Stimulated activated CD8-positive, alpha-beta memory T cell treated with anti-CD3 and anti-CD28 coated beads, Interleukin-4, amount 100 ng/mL, for 4 hours (primary cell): ENCODE measurements at places on chromosomes 4 and X.

- no peak for DNase-seq
Observed at GRCh38 chr4:26204911-26205370, 115.9 kb upstream of the RBPJ start.

DNA sequence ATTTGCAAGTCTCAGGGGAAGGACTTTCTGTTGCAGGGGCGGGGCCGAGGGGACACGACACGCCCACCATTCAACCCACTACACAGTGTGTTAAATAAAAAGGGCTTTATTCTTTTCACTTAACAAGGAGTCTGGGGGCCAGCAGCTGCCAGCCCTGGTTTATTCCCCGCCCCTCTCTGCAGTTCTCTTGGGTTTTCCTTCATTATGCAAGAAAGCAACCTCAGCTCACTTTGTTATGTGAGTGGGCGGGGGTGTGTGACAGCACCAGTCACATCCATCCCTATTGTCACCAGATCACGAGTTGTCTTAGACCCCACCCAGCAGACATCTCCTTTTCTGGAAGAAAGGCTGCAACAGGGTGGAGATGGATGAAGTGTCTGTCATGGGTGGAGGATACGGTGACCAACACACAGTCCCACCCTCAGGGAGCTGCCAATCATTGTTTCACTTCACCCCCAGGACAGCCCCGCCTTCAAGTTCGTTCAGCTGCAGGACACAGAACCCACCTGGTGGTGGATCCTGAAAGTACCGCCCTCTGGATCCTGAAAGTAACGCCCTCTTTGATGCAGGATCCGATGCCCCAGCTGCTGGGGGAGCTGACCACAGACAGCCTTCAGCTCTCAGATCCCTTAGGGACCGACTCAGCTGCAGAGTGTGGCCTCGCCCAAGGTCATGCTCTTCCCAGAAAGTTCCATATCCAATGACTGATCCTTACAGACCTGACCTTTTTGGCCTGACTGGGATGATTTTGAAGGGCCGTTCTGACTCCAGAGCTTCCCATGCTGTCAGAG, 79.6 kb downstream of the SMIM20 start:
- no peak for DNase-seq

- DNase-seq, result no peak
Observed at GRCh38 chr4:61545902-61546480, 345.9 kb downstream of the ADGRL3 start.

DNA sequence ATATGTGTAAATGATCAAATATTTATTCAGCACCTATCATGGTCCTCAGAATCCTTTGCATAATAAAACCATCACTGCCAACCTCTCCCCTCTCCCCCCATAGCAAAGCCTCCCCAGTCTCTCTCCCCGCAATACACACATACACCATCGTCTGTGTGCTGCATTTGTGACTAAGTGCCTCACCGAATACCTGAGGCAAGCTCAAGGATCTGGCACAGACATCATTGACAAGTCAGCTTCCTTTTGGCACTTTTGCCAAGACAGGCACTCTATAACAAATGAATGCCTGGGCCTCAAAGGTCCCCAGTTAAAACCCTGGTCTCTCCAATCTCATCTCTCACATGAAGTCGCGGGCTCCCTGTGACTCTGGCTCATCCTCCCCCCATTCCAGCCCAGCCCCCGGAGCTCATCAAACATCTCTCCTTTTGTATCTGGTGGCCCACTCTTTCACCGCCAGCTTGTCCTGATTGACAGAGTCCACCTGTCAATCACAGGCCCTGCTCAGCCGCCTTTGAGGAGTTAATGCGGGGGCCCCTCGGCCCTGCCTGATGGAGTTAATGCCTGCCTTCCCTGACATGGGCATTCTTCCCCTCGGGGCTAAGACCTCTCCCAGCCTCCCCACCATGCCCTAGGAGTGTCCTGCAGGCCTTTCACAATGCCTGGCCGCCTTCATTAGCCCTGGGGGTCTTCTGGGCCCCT, 135.8 kb upstream of the ATP6AP2 start:
- no peak for DNase-seq

DNA sequence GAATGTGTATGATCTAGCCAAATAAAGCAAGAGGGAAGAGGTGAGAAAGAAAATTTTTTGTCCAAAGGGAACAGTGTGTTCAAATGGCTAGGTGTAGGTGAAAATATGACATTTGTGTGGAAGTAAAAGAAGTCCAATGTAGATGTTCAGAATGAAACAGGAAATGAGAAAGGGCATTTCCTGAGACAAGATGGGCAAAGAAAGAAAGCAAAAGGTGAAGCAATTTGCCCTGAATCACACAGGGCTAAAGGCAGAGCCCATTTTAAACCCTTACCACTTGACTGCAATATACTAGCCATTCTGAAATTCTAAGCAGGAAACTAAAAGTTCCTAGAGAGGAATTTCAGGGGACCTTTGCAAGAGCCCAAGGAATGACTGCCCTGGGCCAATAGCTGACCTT, 36.0 kb downstream of the CLOCK start:
- no peak for DNase-seq

DNA sequence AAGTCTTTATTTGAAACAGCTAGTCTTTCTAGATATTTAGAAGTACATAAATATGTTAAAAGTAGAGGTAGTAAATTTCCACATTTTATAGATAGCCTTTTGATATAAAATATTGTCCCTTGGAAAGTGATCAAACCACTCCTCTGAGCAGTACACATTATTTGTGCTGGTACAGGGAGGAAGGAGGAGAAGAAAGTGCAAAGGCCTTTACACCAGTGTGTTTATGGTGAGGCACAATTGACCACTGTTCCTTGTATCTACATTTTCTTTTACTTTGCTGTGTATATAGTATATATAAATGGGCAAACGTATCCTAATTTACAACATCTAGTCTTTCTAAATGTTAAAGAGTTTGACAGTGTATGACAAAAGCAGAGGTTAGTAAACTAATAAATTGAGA, 39.9 kb downstream of the CXCL8 start:
- no peak for DNase-seq

DNA sequence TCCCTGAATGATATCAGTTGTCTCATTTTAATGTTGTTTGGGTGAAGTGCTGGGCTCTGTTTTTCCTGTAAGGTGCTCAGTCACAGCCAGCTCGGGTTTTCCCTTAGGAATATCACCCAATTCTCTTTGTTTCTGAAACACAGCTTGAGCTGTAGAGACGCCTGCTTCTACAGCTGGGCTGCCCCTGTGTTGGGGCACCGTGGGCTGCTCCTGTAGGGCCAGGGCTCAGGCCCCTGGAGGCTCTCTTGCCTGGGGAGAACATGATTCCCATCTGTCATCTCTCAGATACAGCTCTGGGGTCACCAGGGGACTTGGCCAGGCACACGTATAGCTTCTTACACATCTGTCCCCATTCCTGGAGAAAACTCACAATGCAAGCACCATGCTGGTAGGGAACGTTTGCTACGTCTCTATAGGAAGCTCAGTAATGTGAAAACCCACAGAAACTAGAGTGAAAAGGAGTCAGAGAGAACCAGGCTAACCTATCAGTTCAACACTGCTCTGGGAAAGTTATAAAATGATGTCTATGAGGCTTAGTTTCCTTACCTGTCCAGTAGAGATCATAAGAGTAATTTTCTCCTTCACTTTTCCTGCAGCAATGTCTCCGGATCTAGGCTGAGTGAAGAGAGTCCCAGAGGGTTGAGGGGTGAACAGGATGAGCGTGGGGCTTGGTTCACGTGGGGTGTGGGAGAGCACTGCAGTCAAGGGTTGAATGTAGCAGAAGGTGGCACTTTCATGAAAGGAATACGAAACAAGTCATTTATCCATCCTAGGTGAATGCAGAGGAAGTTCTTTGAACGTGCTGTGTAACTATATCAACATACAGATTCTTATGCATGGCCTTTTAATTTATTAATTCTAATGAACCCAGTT, 14.5 kb downstream of the FHDC1 start:
- no peak for DNase-seq

DNA sequence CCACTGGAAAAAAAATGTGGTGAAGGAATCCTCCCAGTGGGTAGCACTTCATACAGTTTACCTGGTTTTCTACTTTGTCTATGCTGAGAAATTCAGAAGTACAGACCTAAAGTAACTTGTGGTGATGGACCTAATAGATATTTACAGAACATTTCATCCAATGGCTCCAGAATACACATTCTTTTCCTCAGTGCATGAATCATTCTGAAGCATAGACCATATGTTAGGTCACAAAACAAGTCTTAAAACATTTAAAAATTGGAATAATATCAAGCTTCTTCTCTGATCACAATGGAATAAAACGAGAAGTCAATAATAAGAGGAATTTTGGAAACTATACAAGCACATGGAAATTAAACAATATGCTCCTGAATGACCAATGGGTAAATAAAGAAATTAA, 450.1 kb upstream of the INTU start:
- DNase-seq, result no peak

DNA sequence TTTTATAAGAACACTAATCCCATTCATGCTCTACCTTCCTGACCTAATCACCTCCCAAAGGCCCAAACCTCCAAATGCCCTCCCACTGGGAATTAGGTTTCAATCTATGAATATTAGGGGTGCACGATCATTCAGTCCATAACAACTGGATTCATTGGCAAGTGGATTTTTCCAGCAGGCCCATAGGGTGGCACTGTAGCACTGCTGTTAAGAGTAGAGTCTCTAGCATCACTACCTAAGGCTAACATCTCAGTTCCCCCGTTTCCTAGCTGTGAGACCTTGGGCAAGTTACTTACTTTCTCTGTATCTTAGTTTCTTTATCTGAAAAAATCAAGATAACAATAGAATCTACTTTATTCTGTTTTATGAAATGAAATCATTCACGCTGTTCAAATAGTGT, 315.8 kb downstream of the STIM2 start:
- no peak for DNase-seq

GRCh38 chrX:117038918-117039440, 576.2 kb upstream of the CT83 start:
- DNase-seq, result no peak

- no peak for DNase-seq
Observed at GRCh38 chrX:52585892-52586291, 68.8 kb downstream of the SSX7 start.

DNA sequence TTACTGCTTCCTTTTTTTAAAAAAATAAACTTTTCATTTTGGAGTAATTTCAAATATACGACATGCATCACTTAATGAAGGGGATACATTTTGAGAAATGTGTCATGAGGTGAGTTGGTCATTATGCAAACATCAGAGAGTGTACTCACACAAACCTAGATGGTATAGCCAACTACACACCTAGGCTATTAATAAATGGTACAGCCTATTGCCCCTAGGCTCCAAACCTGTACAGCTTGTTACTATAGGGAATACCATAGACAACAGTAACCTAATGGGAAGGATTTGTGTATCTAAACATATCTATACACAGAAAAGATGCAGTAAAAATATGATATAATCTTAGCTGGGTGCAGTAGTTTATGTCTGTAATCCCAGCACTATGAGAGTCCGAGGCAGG, 29.1 kb downstream of the SETD7 start:
- DNase-seq, result no peak

GRCh38 chr4:128635141-128635954, 174.2 kb upstream of the JADE1 start:
- DNase-seq, result no peak

DNA sequence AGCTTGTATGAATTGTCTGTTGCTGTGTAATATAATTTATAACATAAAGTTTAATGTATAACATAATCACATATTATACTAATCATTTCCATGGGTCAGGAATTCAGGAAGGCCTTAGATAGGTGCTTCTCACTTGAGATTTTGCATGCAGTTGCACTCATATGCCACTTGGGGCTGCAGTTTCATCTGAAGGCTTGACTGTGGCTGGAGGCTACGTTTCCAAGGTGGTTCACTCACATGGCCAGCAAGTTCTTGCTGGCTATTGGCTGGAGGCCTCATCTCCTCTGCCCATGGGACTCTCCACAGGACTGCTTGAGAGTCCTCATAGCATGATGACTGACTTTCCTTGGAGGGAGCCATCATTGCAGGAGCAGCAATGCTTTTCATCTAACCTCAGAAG, 53.4 kb upstream of the STX18 start:
- no peak for DNase-seq

DNA sequence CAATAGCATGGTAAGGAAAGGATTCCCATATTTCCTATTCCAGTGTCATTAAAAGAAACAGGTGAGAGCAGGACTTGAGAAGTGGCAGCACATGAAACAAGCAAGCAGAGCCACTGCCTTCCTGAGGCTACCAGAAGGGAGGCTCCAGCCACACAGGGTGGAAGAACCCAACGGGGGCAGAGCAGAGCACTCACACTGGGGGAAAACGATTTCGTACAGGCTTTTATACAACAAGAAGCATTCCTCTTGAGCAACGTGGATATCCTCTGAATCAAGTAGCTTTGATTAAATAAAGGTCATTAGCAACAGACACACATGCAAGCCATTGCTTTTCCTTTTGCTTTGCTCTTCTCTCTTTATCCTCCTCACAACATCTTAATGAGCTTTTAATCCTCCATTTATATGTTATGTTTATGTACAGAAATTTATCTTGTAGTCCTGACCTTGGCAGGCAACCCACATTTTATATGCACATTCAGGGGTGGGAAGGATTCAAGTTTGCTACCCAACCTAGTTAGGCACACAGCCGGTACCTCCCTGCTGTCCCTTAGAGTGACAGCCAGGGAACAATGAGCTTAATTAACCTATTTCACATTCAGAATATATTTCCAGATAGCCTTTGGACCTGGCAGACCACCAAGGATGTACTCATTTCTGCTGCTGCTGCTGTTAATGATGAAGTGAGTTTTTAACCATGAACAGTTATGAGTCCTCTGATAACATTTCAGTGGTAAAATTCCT, 202.1 kb downstream of the ARHGAP24 start:
- no peak for DNase-seq

GRCh38 chrX:122945328-122945727, 238.8 kb upstream of the GRIA3 start:
- no peak for DNase-seq

- no peak for DNase-seq
Observed at GRCh38 chrX:4935846-4936245, 1222.4 kb upstream of the PRKX start.

GRCh38 chrX:18793601-18794089, 86.2 kb downstream of the PPEF1 start:
- DNase-seq, result no peak

DNA sequence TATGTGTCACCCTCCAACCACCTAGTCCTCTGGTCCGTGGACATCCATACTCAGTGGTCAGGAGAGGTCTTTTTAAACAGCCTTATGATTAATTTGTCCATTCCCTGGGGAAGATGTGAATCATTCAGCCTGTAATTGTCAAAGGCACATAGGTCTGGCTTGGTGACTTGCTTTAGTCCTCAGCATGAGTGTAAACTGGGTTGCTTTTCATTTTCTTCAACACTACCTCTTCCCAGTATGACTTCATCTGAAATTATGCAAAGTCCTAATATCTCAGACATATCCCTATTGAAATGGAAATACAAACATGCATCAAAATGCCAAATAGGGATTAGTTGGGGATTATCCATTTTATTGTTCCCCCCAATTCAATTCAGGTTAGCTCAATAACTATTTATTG, 208.3 kb upstream of the AMOT start:
- no peak for DNase-seq

- DNase-seq, result no peak
Observed at GRCh38 chr4:156977435-156978160, 6.0 kb upstream of the PDGFC start.

- no peak for DNase-seq
Observed at GRCh38 chr4:111108153-111108552, 485.3 kb upstream of the PITX2 start.
